ENCODE measurements at places on chromosomes 1 and 21.
A peak's percentile ranks its signal among the peaks of the same experiment; 100 is the strongest.

DNA sequence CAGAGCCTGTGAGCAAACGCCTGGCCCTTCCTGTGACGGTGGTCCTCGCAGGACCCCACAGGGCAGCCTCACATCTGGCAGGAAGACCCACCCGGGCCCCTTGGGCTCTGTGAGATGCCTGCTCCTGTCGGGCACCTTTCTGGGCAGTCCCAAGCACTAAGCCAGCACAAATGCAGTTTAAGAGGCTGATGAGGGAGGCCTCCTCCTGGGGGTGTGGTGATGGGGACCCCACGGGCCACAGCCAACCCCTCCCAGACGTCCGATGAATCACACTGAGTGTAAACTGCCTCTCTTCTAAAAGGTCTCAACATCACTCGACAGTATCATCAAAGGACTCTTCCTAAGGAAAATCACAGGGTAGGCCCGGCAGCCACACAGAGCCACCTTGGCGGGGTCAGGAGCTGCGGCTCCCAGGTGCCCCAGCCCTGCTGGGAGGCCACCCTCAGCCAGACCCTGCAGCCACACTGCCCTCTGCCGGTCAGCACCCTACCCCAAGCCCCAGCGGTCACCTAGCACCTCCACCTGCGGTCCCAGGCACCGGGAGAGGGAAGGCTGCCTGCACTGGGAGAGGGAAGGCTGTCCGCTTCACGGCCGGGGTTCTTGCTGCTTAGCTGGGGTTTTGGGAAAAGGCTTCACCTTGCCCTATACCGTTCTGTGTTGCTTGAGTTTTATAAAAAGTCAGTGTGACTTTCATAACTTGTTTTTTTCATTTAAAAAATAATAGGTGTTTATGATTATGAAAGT lies 3.9 kb upstream of the PRKCZ start:
- peaks cover 31% of the 10 kb centered on the region for H3K27me3 ChIP-seq
- H3K4me3 ChIP-seq = no peak overlapping the region
- peak; percentile 65 for DNase-seq
- peaks cover 24% of the 10 kb centered on the region for H3K4me1 ChIP-seq
- no peaks in the 10 kb centered on the region for H3K36me3 ChIP-seq
- no peak overlapping the region for H3K27ac ChIP-seq

- peaks cover 4% of the 10 kb centered on the region for H3K4me1 ChIP-seq
- DNase-seq = no peak
- no peaks in the 10 kb centered on the region for H3K36me3 ChIP-seq
- no peak overlapping the region for H3K4me3 ChIP-seq
Observed at GRCh38 chr1:154989195-154989860, 4.1 kb upstream of the LENEP start.

DNA sequence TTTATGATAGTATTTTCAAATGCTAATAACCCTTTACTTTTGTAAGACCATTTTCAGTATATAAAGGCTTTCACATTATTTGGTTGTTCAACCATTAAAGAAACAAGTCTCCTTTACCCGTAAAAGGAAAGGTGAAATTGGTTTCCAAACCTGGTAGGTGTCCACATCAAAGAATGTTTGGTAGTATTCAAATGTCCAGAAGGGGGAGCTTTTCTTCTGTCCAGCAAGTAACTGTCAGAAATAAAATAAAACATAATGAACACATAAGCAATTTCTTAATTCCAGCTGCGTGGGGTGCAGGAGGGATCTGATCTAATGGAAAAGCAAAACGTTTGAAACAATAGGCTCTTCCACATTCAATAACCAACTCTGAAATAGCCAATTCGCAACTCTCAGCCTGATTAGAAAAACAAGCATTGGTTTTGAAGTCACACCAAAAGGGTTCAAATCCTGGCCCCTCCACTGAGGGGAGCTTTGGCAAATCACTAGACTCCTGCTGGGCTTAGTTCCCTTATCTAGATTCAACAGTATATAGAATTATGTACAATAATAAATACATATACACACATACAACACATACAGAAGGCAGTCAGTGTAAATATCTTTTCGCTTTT lies 11.0 kb downstream of the YIPF1 start:
- H3K36me3 ChIP-seq = no peaks in the 10 kb centered on the region
- H3K4me1 ChIP-seq = no peaks in the 10 kb centered on the region
- H3K27me3 ChIP-seq = no peaks in the 10 kb centered on the region
- peak; percentile 44 for DNase-seq

GRCh38 chr1:227459326-227459841 lies 104.0 kb upstream of the ZNF678 start:
- no peaks in the 10 kb centered on the region for H3K4me1 ChIP-seq
- no peak for DNase-seq
- no peaks in the 10 kb centered on the region for H3K36me3 ChIP-seq
- H3K27me3 ChIP-seq = no peaks in the 10 kb centered on the region

GRCh38 chr1:93340090-93340489 lies 5.6 kb upstream of the DR1 start:
- no peaks in the 10 kb centered on the region for H3K27me3 ChIP-seq
- H3K27ac ChIP-seq = no peak overlapping the region
